Cerebellum (tissue), 4 donors: ENCODE measurements at places on chromosomes 7 and 10. TPM values are rescaled to one million over a fixed set of nuclear protein-coding genes. Genes with fewer than 3 reads are reported as not detected.
A peak's percentile ranks its signal among the peaks of the same experiment; 100 is the strongest.

DNA sequence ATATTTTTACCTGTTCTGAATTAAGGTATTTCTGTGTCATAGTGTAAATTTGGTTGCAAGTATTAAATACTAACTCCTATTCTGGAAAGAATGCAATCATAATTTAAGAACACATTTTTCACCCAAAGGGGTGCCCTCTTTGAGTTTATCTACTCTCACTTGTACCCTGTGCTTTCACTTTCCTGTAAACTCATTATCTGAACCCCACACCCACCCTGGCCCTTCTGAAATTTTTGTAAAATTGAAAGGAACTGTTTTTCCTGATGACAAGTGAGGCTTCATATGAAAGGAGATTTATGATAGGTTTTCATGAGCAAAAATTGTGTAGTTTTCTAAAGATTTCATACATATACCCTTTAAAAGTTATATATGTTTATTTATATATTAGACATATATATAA lies 134.5 kb downstream of the WNT2 start:
- DNase-seq: no peak

ENTPD1 gene
- total RNA-seq: 12.2 TPM

DNA sequence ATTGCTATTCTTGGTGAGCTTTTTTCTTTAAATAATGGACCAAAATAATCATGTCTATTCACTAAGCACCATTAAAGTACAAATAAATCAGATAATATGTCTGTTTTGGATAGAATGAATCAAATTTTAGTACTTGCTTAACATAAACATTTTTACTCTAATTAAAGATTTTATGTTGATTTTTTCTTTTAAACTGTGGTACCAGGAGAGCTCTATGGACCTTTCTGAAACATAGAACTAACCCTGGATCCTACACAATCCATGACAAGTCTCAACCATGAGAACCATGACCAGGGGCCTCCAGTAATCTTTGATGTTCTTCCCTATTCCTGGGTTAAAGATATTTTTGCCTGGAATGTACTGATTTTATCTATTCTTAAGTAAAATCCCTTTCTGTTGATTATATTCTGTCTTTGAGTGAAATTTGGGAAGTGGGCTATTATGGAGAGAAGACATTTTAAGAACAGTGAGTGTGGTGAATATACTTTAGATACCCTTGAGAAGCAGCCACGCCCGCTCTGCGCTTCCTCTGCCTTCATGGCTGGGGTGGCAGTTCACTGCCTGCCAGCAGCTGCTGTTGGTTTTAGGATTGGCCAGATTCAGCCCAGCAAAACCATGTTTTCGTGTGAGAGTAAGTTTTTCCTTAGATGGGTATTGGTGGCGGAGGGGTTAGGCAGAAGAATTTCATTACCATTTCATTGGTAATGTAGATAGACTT lies 42.2 kb upstream of the BHLHA15 start:
- no peak for DNase-seq

DNA sequence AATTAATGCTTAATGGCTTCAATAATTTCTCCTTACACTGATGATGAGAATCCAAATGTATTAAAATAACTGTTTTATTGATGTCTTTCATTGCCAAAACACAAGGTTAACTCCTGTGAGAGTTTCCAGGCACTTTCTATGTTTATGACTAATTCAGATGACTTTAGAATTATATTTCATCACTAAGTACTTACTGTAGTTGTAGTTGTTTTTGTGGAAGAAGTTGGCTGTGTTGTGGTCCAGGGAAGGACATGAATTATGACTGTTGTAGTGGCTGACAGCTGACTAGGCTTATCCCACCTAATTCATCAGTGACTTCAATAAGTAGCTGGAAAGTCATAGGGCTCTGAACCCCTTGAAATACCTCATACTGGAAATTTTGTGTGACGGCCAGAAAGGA lies 254.8 kb downstream of the HGF start:
- no peak for DNase-seq

AMZ1 gene
- 2.4 TPM for total RNA-seq

CALHM1 gene
- total RNA-seq: not detected

GRCh38 chr7:42285383-42285824 lies 48.4 kb upstream of the GLI3 start:
- no peak for DNase-seq

TM9SF3 gene
- total RNA-seq: 94.0 TPM

DIP2C gene
- total RNA-seq: 32.5 TPM

GRCh38 chr7:108525327-108525984 lies 479 bp downstream of the PNPLA8 start:
- peak; percentile 81 for DNase-seq

DNA sequence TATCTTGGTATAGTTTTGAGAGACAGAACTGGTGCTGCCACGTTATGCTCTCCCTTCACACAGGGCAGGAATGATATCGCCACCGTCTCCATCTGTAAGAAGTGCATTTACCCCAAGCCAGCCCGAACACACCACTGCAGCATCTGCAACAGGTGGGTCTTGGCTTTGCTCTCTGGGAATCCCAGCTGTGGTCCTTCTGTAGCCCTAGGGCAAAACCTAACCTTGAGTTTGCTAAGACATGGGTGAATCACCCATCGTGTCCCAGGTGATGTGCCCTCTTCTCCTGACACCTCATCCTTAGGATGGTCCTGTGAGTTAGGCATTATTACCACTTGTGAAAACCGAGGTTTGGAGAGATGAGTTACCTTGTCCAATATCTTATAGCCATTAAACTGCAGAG lies 6.4 kb downstream of the ZDHHC16 start:
- no peak for DNase-seq

OR2A5 gene
- total RNA-seq: not detected

- DNase-seq: no peak
Measured at GRCh38 chr10:110176141-110177030, 31.0 kb upstream of the MXI1 start.

GRCh38 chr7:68176974-68177373 lies 1180.3 kb downstream of the TYW1 start:
- peak; percentile 66 for DNase-seq

PLEKHA1 gene
- 34.0 TPM for total RNA-seq

DNA sequence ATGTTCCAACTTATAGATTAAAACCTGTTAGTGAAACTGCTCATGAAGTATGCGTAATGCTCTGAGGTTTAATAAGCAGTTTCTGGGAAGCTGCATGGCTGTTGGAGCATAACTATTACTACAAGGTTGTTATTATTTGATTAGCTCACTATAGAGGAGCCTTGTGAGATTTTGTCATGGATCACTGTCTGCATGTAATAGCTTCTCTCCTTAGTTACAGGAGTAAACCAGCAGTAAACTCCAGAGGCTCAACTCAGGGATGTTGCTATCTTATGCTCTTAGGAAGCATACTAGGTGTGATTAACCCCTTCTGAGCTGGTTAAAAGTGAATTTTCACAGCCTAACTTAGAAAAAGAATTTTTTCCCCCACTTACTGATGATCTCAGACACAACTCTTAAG lies 63.6 kb upstream of the IFRD1 start:
- DNase-seq: no peak

GRCh38 chr10:8113616-8114015 lies 59.1 kb downstream of the GATA3 start:
- no peak for DNase-seq

TFR2 gene
- total RNA-seq: 2.8 TPM

GRCh38 chr10:98415731-98416119 lies 743 bp upstream of the PYROXD2 start:
- no peak for DNase-seq

GRCh38 chr7:31763548-31763947 lies 76.5 kb downstream of the PPP1R17 start:
- no peak for DNase-seq

SCART1 gene
- 2.5 TPM for total RNA-seq

GRCh38 chr10:6009150-6009549 lies 31.8 kb upstream of the IL15RA start:
- DNase-seq: no peak

DNA sequence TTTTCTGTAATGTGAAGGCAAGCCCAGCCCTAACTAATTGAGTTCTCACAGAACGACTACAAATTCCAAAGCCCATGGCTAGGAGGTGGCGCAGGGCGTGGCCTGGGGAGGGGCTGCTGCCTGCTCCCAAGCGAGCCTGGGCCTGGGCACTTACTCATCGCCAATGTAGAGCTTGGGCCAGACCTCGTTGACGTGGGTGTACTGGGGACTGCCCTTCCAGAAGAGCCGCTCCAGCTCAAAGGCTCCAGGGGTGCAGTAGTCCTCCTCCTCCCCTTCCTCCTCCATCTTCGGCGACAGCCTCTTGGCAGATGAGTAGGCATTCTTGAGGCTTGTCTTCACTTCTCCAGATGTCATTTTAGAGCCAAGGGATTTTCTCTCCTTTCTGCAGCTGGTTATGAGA lies 53.3 kb upstream of the SAMD8 start:
- DNase-seq: no peak

TMEM130 gene
- 7.6 TPM for total RNA-seq

ZNF425 gene
- total RNA-seq: 3.5 TPM

FBXO24 gene
- total RNA-seq: 0.45 TPM

- DNase-seq: no peak
Measured at GRCh38 chr10:17200001-17200911, 1.2 kb downstream of the TRDMT1 start.

SNCG gene
- 8.9 TPM for total RNA-seq

GRCh38 chr7:128170461-128170860 lies 70.6 kb upstream of the LEP start:
- DNase-seq: no peak

DNA sequence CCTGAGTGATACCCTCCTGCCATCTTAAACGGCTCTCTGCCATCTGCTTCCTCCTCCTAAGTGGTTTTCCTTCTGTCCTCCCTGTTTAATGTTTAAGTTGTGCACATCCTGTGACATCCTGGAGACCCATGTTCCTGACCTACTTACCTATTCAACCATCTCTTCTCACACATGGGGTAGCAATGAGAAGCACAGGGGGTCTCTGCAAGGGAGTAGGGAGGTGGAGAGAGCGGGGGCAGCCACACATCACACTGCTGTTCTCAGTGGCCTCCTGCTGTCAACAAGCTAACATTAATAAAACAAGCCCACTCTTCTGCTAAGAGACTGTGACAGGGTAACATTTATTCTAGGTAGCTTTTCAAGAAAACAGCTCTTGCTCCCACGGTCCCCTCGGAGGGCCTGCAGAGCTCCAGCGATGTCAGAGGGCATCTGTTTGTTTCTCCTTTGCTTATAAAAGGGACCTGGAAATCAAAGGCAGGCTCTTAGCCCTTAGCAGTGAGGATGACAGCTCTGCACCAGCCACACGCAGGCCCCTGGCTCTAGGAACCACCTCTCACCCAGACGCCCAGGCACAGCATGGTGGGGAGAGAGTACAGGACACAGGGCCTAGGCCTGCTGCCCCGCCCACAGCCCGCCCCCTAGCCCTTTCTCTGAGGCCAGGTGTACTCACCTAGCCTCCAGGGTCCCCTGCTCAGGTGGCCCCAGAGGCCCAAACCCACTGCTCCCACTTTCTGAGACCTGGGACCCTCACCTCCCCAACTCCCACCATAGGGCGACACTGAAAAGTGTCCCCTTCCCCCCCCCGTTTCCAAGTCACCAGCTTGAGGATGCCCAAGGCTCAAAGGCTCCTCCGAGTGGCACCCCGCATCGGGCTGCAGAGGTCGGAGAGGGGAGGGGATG lies 943 bp upstream of the SLC18A2 start:
- DNase-seq: no peak

PKD2L1 gene
- not detected for total RNA-seq

MKI67 gene
- total RNA-seq: 13.6 TPM

DNA sequence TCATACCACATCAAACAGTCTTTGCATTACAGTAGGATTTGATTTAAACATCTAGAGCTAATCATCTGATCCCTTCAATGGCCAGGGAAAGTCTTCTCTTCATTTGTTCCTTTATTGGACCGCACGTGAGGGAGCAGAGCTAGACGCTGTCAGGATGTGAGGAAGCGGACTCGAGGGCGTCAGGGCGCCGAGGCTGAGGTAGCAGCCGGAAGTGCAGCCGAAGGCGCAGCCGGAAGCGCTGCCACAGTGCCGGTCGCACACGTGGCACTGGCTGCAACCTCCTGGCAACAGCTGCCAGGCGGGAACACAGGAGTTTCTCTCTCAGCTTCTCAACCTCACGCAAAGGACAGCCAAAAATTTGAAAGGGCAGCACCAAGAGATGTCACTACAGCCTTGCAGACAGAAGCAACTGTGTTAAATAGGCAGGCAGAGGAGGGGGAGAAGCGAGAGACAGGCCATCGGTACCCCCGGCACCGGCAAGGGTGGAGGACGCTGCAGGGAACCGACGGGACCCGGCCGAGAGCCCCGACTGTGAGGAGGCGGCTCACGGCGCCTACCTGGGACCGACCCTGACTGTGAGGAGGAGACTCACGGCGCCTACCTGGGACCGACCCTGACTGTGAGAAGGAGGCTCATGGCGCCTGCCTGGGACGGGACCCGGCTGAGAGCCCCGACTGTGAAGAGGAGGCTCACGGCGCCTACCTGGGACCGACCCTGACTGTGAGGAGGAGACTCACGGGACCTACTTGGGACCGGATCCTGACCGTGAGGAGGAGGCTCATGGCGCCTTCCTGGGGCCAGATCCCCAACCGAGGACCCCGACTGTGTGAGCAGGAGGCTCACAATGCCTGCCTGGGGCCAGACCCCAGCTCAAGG lies 32.3 kb downstream of the VIPR2 start:
- no peak for DNase-seq

GPR26 gene
- 12.0 TPM for total RNA-seq

LMBR1 gene
- 149 TPM for total RNA-seq

DNA sequence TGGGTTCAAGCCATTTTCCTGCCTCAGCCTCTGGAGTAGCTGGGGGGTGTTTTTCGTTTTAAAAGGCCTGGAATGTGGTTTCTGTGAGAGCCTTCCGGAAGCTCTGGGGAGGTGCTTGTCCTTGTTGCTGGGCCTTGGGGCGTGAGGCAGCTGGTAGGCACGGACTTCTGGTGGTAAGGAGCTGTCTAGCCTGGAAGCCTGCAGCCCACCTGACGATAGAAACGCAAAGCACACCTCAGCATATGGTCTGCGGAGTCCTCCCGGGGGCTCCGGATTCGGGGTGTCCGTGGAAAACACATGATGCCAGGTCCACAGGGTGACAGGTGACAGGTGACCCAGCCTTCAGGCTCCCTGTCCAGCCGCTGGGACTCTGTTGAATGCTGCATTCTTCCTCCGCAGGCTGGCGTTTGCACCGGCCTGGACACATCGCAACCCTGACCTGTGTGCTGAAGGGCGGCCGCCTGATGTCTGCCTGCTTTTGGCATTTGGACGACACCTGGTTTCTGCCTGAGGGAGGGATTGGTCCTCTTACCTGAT lies 37.3 kb downstream of the INPP5A start:
- no peak for DNase-seq

DNA sequence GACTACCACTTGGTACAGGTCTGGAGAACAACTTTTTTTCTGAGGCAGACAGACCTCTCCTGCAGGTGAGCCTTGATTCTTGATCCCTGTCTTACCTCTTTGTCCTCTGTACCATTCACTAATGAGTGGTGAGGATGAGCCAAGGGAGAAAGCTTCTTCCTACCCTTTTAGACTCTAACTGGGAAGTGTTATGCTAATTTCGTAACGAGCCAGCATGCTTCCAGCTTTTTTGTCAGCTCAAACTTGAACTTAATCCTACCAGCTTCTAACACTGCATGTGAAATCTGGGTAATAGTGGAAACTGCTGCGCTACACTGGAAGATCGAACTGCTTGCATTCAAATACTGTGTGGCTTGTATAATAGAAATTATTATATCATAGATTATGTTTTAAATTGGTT lies 87.0 kb downstream of the NEUROD6 start:
- no peak for DNase-seq

GRCh38 chr7:41627645-41628298 lies 75.1 kb downstream of the INHBA start:
- no peak for DNase-seq
